Forelimb muscle (tissue), 1 donor: ENCODE measurements at places on chromosomes 3 and 15. TPM values are rescaled to one million over a fixed set of nuclear protein-coding genes. Genes with fewer than 3 reads are reported as not detected.

GRCh38 chr3:170657312-170657711, 71.4 kb upstream of the SLC7A14 start:
- no peak for DNase-seq

DNA sequence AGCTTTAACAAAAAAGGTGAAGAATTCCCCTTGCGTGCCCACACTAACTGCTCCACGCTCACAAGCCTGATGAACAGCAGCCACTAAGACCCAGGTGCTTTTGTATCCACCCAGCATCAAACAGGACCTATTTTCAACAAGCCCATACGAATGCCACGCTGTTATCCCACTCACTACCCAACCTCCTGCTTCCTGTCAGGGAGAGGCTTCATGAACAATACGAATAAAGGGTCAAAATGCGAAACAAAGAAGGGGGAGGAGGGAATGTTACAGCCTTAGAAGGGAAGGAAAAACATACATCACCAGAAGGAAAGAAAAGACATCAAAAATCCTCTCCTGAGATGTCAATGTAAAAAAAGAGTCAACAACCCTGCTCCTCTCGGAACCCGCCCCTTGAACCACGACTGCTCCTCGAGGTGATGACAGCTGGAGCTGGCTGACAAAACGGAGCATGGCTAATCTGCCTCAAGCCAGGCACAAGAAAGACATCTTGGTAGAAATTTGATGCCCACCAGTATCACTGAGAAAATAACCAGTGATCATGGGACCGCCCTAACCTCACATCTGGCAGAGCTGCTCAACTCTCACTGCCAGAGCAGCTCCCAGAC, 9.7 kb downstream of the ERC2 start:
- no peak for DNase-seq

Gene C15orf62
- polyA plus RNA-seq = 1.9 TPM

Gene CHRFAM7A
- 2.3 TPM for polyA plus RNA-seq
